ENCODE measurements at places on chromosomes 2 and 18. TPM values are rescaled to one million over a fixed set of nuclear protein-coding genes. Genes with fewer than 3 reads are reported as not detected.

KIAA2012 gene
- total RNA-seq = 0.17 TPM

NAT8 gene
- total RNA-seq = not detected

LYG1 gene
- total RNA-seq = 2.3 TPM

PROKR1 gene
- not detected for total RNA-seq

STON1 gene
- total RNA-seq = 0.86 TPM

NRBP1 gene
- total RNA-seq = 60.5 TPM

CAPG gene
- 230 TPM for total RNA-seq

MYOM1 gene
- 20.4 TPM for total RNA-seq

CD8B2 gene
- total RNA-seq = not detected

GREB1 gene
- 0.54 TPM for total RNA-seq

GPR35 gene
- 49.4 TPM for total RNA-seq

NYAP2 gene
- total RNA-seq = not detected

HJURP gene
- total RNA-seq = 58.5 TPM

Data from Calu3 (cell line).